ENCODE measurements at places on chromosomes 4 and X. TPM values are rescaled to one million over a fixed set of nuclear protein-coding genes. Genes with fewer than 3 reads are reported as not detected.

ARSJ gene
- total RNA-seq = 16.4 TPM

MAGEA3 gene
- 3.0 TPM for total RNA-seq

RAB9A gene
- total RNA-seq = 29.5 TPM

CTSO gene
- 1.6 TPM for total RNA-seq

COX18 gene
- 32.8 TPM for total RNA-seq

LRAT gene
- 0.55 TPM for total RNA-seq

KIF4A gene
- 43.5 TPM for total RNA-seq

FGFBP1 gene
- total RNA-seq = 133 TPM

RPA4 gene
- 3.0 TPM for total RNA-seq

FAAH2 gene
- total RNA-seq = 1.6 TPM

RADX gene
- 0.18 TPM for total RNA-seq

ADAM29 gene
- total RNA-seq = not detected

ATP11C gene
- total RNA-seq = 25.8 TPM

ERVMER34-1 gene
- 1.7 TPM for total RNA-seq

H2BW1 gene
- not detected for total RNA-seq

RRH gene
- total RNA-seq = 0.18 TPM

All from PC-3 (cell line).